ENCODE measurements at places on chromosomes 12 and 14.

DNA sequence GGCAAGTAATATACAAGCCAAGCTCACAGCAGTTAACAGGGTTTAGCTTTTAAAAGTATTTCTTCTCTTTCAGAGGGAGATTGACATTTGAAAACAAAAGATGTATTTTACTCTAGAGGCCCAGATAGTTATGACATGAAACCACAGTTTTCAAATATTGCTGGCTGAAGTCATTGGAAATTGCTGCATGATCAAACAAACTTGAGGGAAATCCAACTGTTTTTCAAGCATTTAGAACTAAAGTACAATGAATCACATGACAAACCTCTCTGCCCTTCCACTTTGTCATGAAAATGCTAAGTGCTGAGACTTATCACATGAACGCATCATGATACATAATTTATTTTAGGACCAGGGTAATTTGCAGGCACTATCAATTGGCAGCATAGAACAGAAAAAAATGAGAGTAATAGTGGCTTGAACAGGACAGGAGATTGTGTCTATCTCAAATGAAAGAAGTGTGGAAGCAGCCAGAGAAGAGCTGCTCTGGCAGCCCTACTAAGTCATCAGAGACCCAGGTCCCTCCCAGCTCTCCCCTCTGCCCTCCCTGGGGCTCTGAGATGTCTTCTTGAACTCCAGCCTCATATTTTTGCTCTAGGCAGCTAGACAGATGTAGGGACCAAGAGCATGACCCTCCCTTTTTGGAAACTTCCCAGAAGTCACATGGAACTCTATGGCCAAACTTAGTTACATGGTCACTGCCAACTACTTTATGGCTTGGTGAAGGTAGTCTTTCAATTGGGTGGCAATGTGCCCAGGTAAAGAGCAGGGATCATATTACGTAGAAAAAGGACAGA is 90.1 kb upstream of the PELI2 start:
- no peak for DNase-seq

GRCh38 chr14:65957631-65958205 is 528.5 kb upstream of the CCDC196 start:
- DNase-seq: no peak

GRCh38 chr12:10189653-10190052 is 10.8 kb downstream of the TMEM52B start:
- DNase-seq: no peak

DNA sequence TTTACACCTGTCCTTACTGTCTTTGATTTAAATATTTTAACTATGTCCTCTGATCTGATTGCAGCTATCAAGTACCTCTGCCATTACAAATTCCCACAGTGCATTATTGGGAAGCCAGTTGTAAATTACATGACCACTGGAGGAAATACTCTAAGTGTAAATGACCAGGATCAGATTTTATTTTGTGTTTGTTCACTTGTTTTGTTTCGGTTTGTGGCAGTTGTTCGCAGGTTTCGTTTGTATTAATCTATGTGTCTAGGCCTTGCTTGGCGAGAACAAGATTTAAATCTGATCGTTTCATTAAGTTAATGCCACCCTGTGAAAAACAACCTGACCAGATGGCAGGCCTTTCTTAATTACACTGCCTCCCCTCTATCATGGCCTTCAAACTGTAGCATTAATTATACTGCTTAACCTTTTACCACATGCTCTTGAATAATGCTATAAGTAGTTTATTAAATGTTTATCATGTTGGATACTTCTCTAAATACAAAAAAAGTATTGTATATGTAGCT is 990.1 kb downstream of the TMTC2 start:
- DNase-seq: no peak

GRCh38 chr14:83379436-83379835 is 1845.8 kb upstream of the SEL1L start:
- DNase-seq: no peak

DNA sequence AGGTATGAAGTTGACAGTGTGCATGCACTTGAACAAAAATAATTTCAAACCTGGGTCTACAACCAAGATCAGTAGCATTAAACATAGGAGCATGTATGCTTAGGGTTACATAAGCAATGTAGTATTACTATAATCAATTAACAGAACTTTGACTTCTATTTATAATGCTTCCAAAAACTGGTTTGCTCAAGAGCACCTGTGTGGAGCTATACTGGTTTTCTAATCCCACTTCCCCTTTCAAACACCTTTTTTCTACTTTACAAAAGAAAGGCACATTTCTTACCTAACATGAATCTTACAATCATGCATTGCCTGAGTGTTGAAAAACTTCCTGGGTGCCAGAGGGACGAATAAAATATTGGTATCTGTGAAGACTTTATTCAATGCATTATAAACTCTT is 72.7 kb downstream of the EFCAB11 start:
- no peak for DNase-seq

DNA sequence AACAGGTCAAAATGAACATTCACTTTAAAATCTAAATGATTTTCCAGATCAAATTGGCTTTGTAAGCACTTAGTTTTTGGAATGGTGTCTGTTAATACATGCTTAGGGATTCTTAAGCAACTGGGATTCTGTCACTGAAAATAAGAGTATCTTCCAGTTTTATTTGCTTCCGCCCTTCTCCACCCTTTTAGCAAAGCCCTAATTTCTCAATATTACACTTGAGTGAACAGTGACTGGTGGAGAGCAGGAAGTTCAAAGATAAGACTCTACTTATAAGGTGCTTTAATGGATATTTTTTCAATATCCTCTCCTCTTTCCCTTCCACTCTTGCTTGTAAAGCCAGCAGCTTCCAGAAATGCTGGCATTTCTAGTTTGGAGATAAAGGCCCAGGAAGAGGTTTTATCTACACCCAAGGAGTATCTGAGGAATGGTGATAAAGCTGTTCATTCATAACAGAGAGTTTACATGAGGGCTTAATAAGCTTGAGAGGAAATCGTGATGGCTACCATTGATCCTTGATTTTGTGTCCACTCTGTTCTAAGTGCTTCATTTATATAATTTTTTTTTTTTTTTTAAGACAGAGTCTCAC is 265.9 kb upstream of the PRICKLE1 start:
- DNase-seq: no peak

DNA sequence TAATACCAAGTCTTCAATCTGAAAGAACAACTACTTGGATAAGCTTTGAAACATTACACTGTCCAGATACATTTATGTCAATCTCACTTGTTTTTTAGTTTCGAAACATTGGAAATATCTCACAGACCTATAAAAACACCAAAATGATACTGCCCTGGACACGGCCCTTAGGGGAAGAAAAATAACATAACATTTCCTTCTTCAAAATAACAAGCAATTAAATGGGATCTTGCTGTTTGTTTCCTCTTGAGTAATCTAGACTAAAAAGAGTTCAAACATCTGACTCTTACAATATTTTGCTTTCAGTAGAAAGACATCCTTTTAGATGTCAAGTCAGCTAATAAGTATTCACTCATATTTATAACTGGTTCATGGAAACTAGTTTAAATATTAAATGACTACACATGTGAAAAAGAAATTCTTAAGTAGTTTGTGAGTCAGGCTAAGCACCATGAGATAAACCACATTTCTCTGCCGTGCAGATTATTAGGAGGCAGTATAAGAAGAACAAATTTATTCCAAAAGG is 87.5 kb downstream of the EPS8 start:
- DNase-seq: no peak

GRCh38 chr12:78034025-78034424 is 203.3 kb downstream of the NAV3 start:
- no peak for DNase-seq

DNA sequence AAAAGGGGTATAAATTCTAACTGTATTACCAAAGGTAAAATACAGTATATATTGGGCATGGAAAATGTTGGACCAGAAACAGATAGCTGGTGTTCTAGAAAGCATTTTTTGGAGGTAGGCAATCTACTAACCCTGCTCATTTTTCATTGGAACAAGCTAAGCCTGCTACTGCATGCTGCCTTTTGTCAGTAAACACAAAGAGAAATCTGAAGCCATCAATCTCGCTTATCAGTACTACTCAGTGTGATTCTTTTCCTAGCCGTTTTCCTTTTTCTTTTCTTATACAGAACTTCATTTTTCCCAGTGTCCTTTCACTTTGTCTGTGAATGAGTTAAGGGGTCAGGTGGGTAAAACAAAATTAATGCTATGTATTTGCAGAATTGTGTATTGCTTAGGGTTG is 312.3 kb downstream of the NPAS3 start:
- DNase-seq: no peak

DNA sequence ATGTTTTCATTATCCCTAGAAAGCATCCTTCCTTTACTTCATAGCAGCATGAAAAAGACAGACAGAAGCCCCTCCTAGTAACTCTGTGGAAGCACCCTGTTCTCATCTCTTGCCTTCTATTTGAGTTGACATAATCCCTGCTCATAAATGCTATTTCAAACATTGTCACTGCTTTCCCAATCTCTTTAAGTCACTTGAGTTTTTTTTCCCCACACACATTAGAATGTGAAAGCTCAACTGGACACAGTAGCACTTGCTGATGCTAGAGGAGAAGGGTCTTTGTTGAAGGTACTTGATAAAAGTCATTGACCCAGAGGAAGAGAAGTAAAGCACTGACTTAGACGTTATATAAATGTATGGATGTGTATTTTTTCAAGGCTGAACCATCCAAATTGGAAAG is 3.0 kb downstream of the E2F7 start:
- DNase-seq: no peak

- DNase-seq: no peak
Observed at GRCh38 chr14:75886636-75887348, 95.0 kb downstream of the TGFB3 start.

DNA sequence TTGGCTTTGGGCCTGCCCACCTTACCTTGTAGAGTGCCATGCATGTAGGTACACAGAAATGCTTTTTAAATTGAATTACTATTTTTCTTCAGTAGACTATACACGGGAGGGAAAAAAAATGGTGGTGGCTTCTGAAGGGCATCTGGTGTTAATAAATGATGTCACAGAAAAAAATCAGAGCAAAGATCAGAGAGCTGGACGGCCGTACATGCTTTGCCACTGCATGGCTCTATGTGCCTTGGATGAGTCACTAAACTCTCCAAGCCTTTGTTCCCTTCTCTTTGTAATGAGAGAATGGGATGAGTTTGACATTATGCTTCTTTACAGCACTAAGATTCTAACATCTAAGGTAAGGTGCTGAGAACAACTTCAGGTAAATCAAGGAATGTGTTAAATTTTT is 376.4 kb upstream of the DDHD1 start:
- DNase-seq: no peak

DNA sequence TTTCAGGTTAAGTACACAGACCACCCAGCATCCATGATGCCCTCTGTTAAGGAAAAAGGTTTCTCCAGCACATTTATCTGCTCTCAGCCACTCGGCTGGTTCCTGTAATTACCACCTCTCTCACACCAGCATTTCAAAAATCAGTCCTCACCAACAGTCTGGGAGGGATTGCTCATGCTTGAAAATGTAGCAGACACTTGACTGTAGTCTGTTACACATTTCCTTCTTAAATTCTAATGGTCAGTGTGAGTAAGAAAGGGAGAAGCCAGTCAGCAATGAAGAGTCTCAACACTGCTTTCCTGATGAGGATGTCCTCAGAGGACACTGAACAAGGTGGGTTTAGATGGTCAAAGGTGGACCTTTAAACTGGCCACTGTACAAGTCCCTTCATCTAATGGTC is 6.0 kb downstream of the ZBTB39 start:
- DNase-seq: no peak

GRCh38 chr12:113116875-113117274 is 18.7 kb downstream of the RASAL1 start:
- no peak for DNase-seq

- DNase-seq: no peak
Observed at GRCh38 chr14:58243790-58244555, 670 bp upstream of the PSMA3 start.

DNA sequence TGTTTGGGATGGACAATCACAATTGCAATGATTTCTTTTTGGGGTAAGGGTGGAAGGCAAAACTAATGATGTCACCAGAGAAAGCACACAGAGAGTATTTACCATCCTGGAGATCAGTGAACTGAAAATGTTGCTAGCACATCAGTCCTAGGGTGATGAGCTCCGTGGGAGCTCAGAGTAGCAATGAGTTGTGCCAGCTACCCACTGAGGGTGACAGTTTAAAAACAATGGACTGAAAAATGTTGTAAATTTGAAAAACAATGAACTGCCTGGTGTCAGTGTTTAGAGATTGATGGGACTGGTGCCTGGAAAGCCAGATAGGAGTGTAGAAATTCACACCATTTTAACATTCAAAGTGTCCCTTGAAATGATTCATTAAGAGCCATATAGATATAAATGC is 198.5 kb downstream of the ATP23 start:
- DNase-seq: no peak

DNA sequence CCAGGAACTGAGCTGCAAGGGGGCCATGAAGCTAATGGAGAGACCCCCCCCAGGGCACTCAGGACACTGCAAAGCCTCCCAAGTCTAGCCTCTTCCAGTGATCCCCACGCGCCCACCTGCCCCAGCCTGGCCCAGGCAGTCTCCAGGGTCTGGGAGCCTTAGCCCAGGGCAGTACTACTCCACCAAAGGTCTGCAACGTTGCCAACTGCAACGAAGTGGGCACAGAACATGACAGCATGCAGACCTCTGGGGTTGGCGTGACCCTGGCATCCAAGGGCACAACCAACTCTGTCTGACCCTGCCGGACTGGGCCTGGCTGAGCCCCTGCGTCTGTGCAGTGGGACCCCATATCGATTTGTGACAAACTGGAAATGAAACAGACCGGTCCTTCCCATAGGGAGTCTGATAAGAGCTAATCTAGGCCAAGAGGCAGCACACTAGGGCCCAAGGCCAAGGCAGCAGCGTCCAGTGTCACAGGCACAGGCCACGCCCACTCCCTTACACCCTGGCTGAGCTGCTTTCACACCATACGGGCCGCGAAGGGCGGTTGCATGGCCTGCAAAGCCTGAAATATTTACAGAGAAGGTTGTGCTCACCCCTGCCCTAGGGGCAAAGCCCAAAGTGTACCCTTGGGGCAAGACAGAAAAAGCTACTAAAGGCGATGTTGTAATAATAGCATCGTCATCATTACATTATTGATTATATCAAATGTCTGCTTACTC is 76.7 kb downstream of the NCOR2 start:
- DNase-seq: no peak

DNA sequence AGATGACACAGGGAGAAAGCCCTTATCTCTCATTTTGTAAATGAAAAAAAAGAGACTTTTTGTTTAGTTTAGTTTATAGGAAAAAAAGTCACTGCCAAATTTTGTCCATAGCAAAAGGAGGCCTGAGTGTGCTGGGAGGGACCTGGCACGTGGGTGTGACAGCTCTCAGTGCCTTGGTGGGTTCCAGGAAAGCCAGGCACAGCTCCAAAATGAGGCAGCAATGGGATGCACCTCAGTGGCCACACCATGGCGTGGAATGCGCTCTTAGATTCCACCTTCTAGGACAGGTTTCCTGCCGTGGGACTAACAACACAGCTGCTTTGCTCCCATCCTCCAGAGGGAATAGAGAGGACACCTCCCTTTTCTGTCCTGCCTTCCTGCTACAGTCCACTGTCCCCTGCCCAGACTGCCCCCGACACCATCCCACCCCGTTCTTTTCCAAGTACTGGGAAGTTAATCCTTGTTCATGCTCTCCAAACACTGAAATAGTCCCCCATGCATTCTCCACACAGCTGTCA is 207.6 kb downstream of the EMP1 start:
- DNase-seq: no peak
